Ovary (tissue), 10 donors: ENCODE measurements at places on chromosomes 1 and 21. TPM values are rescaled to one million over a fixed set of nuclear protein-coding genes. Genes with fewer than 3 reads are reported as not detected.

Gene CSMD2
- not detected for total RNA-seq

Gene NAXE
- total RNA-seq = 72.3 TPM

Gene SAMSN1
- total RNA-seq = 7.4 TPM

Gene KLF17
- 0.40 TPM for total RNA-seq

Gene SLC35D1
- 10.3 TPM for total RNA-seq

Gene NBPF14
- 53.2 TPM for total RNA-seq

DNA sequence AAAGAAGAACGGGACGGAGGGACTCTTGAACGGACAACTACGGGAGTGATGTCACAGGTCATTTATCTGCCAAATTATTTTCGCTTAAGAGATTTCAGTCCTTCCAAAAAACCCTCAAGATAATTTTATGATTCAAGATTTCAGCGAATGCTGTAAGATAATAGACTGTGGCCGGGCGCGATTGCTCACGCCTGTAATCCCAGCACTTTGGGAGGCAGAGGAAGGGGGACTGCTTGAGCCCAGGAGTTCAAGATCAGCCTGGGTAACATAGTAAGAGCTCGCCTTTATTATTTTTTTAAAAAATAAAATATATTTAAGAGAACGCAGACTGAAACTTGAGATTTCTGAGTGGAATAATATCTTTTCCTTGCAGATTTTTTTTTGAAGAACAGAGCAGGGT lies 609 bp downstream of the RWDD2B start:
- DNase-seq = no peak

GRCh38 chr1:236064674-236065508 lies at the start of gene NID1:
Gene NID1, minus strand, starts transcription at chr1:236065090. Its CDS starts 11 bp downstream, at chr1:236065079.
- DNase-seq = peak; percentile 95

DNA sequence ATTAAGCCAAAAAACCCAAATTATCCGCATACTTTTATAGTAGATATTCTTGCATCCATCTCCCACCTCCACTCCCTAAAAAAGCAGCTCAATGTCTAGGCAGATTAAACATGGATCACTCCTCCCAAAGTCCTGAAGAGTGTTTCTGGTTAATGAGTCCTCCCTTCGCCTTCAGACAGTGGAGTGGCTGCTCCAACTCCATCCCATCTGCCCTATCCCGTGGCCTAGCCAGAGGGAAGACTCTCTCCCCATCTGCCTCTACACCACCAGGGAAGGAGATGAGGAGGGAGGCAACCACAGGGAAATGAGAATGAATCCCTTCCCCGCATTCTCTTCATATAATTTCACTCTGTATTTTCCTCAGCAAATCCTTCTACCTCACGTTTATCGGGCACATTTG lies 103.8 kb downstream of the SLC45A1 start:
- no peak for DNase-seq

GRCh38 chr1:47623557-47623940 lies 185.7 kb downstream of the FOXD2 start:
- DNase-seq = no peak

GRCh38 chr1:245842106-245842505 lies 665.0 kb downstream of the SMYD3 start:
- DNase-seq = no peak

GRCh38 chr1:8356256-8357209 lies 38.6 kb downstream of the SLC45A1 start:
- no peak for DNase-seq

DNA sequence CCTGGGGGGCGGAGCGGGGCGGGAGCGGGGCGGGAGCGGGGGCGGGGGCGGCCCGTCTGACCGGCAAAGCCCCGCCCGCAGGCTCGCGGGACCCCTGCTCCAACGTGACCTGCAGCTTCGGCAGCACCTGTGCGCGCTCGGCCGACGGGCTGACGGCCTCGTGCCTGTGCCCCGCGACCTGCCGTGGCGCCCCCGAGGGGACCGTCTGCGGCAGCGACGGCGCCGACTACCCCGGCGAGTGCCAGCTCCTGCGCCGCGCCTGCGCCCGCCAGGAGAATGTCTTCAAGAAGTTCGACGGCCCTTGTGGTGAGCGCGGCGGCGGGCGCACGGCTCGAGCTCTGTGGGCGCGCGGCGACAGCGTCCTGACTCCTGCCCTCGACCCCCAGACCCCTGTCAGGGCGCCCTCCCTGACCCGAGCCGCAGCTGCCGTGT lies 21.2 kb downstream of the AGRN start:
- DNase-seq = no peak

GRCh38 chr1:209710093-209710492 lies 5.4 kb downstream of the HSD11B1 start:
- DNase-seq = no peak

DNA sequence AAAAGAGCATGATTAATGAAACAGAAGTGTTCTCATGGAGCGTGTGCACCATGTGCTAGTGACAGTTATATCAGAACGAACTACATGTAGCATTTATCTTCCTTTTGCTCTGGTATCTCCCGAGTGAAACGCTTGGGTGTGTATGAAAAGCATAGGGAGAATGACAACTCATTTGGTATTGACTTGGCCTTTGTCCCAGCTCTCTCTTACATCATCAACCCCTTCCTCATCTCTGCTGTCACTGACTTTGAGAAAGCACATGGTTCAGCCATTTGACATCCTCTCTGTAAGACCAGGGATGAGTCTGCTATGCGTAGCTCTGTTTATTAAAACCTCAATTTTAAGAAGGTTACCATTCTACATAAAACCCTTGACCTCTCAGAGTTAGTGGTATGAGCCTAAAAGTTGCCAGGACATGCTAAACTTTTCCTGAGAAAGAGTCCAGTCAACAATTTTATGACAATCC lies 201.0 kb downstream of the NRIP1 start:
- DNase-seq = no peak

GRCh38 chr1:230797942-230798365 lies 50.8 kb downstream of the CAPN9 start:
- DNase-seq = peak; percentile 60

- no peak for DNase-seq
Measured at GRCh38 chr1:56199956-56200355, 379.4 kb downstream of the PLPP3 start.

GRCh38 chr1:18299441-18300338 lies 181.0 kb upstream of the KLHDC7A start:
- DNase-seq = no peak

DNA sequence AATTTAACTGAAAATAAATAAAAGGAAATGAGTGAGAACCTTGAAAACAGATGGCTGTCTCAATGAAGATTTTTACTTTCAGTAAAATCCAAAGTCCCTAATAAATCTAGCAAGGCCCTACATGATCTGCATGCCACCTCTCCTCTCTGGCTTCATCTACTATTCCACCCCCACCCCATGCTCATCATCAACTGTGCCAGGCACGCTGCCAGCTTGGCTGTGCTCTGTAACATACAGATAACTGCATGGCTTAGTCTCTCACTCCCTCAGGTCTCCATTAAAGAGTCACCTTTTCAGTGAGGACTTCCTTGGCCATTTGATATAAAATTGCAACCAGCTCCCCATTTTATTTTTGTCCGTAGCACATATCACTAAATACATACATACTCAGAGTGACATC lies 26.7 kb downstream of the RGSL1 start:
- no peak for DNase-seq

DNA sequence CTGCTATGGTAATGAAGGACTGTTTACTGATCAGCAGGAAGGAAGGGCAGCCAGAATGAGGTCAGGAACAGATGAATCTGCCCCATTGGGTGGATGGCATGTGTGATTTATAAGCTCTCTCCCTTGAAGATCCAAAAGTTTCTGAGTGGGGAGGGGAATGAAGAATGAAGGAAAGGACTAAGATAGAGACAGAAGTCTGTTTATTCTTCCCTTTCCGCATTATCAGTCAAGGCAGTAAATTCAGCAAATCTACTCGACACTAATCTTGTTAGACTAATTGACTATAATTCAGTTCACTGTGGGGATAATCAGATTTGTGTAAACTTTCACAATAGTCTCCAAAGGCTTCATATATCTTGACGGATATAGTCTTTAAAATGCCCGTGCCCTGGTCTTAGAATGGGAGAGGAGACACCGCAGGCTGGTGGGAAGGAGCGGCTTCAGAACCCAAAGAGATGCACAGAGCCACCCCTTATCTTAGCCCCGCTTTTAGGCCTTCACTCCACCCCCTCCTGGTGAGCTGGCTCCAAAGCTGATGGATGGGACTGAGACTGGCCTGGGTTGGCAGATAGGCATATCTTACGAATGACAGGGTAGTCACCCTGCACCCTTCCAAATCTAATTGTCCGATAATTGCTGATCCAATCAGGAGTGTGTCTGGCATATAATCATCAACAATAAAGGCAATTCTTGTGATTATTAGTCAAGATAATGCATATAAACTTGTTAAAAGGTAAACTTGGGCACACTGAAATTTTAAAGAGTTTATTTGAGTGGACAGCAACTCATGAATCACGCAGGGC lies 76.0 kb upstream of the PPM1J start:
- DNase-seq = no peak

DNA sequence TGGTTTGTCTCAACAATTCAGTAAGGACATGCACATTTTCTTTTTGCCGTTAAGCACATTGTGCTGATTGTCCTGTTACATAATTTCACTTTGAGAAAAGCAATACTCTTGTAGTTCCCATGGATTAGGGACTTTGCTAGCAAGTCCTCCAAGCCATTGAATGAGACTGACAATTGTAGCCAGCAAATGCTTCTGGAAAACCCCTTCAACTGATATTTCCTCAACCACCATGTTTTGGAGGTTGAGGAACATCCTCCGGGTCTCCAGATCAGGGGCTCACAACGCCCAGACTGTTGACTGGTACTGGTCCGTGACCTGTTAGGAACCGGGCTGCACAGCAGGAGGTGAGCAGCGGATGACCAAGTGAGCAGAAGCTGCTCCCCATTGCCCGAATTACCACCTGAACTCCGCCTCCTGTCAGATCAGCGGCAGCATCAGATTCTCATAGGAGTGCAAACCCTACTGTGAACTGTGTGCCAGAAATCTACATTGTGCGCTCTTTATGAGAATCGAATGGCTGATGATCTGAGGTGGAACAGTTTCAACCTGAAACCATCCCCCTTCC lies 24.1 kb downstream of the ACTN2 start:
- DNase-seq = no peak

GRCh38 chr1:156471496-156472490 lies 28.8 kb downstream of the MEF2D start:
- DNase-seq = peak; percentile 57

DNA sequence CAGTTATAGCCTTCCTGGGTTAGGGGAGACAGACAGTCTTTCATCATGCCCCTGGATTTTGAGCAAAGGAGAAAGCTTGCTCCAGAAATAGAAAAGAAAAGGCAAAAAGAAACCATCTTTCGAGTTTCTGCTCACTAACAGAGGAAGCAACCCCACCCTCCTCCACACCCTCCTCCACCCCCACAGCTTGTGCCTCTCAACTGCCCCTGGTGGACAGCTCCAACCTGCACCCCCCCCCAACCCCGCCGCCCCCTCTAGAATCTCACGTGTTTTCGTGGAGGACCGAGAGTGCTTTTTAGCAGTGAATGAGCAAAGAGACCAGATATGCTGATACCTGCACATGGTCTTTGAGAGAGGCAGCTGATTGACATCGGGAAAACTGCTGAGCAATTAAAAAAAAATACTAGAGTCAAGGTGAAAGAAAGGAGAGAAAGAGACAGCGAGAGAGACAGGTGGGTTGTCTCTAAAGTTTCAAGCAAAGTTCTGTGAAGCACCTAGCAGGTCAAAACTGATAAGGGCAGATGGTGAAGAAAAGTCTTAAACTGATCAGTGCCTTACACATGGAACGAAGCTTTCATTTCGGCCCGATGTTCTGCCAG lies 358.3 kb downstream of the KIF26B start:
- DNase-seq = no peak

DNA sequence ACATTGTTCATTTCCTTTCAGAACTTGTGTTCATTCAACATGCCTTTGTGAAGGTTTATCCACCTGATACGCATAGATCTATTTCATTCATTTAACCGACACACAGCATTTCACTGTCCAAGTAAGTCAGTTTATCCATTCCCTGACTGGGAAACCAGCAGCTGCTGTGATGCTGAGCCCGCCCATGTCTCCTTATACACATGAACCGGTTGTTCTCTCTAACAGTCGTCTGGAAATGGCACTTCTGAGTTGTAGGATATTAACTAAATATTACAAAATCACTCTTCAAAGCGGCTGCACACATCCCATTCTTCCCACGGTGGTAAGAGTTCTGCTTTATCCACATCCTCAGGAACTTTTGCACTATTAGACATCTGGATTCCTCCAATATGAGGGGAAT lies 71.1 kb downstream of the NPHP4 start:
- DNase-seq = no peak

- no peak for DNase-seq
Measured at GRCh38 chr1:203828503-203828902, 32.9 kb upstream of the SNRPE start.

GRCh38 chr1:116504308-116505156 lies 66.3 kb downstream of the CD58 start:
- DNase-seq = no peak
